ENCODE measurements at places on chromosomes 13 and 19. TPM values are rescaled to one million over a fixed set of nuclear protein-coding genes. Genes with fewer than 3 reads are reported as not detected.

- no peak for DNase-seq
Measured at GRCh38 chr19:17020823-17021222, 5.8 kb downstream of the CPAMD8 start.

DNA sequence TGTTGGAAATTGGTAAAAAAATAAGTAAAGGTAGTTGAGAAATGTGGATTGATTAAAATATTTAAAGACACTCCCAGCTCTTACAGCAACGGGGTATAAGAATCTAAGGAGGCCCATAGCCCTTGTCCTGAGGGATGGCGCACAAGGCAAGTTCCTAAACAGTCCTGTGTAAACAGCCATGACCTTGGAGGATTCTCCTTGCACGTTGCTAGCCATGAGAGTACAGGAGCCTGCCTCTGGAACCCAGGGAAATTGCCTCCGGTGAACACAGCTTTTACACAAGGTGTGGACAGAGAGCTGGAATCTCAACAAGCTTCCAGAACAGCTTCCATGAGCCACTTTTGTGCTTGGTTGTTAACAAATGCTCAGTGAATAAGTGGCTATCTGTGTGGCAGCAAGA, 378.2 kb downstream of the FOXO1 start:
- no peak for DNase-seq

DNA sequence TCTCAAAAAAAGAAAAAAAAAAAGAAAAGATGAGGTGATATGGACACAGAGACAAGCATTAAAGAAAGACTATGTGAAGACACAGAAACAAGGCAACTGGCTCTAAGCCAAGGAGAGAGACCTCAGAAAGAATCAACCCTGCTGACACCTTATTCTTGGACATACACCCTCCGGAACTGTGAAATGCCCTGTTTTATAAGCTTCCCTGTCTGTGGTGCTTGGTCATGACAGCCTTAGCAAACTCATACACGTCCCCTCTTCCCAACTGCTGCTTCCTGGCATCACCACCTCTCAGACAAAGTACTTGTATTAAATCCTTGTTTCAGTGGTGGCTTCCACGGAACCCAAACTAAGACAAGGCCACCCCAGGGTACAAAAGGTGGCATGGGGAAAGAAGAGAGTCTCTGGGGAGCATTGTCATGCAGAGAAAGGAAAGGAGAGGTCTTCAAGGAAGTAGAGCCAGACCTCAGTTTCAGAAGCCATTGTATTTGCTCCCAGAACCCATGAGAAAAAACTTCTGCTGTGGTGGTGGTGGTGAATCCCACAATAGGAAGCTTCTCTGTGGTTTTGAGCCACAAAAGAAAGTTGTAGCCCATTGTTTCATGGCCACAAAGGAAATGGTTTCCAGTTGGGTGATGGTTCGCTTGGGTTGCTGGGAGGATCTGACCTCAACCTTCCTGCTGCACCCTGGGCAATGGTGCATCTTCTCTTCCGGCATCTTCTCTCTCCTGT, 16.3 kb upstream of the TSPAN16 start:
- no peak for DNase-seq

Gene ZNF175
- 1.1 TPM for total RNA-seq

GRCh38 chr13:59501004-59501403, 662.7 kb downstream of the DIAPH3 start:
- DNase-seq: no peak

Gene ZMYM2
- 39.2 TPM for total RNA-seq

Gene RFPL4AL1
- total RNA-seq: not detected

Gene ODAD3
- total RNA-seq: not detected

- no peak for DNase-seq
Measured at GRCh38 chr19:18150776-18151624, 2.0 kb upstream of the PIK3R2 start.

DNA sequence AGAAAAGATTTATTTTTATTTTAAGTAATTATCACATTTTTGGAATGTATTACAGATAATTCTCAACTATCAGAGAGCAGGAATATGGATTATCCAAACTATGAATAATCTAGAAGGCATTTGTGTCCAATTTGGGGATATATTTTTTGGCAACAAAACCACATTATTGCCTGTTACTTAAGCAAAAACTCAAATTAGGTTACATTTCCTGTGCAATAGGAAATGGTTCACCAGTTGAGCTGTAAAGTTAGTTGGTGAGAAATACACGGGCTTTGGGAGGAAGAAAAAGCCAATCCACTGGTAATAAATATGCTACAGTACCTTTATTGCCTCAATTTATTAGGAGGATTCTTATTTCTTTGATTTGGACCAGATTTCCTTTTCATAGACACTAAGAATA, 1075.2 kb downstream of the PCDH9 start:
- no peak for DNase-seq

DNA sequence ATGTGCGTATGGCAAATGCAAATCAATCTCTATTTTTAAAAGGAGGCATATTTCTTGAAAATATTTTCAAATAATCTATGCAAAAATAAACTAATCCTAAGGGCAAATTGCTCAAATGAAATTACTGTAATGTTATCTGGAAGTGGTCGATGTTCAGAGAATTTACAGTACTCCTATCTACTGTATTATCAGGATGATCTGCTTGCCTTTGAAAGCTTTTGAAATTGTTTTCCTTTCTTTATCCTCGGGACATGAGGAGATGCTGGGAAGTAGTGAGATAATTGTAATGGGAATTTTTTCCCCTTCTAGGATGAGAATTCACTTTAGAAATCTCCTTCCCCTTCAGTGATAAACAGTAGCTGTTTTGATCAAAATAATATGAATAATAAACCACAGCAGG, 577.2 kb upstream of the MIR17HG start:
- no peak for DNase-seq

DNA sequence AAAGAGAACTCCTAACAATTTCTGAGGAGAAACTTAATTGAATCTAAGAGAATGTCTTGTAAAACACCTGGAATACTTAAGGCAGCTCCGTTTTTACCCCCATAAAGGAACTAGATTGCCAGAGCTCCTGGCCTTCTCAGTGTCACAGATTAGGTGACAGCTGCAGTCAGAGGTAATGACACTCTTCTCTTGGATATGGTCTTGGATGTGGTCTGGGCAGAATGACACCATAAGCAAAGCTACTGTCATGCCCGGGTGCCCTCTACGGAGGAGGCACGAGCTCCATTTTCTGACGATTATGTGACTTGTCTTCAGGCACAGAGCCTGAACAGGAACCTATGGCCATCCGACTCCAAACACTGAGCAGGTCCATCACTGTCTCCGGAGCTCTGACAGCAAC, 46.7 kb downstream of the STK24 start:
- DNase-seq: no peak

Gene MAP4K1
- total RNA-seq: 0.36 TPM

DNA sequence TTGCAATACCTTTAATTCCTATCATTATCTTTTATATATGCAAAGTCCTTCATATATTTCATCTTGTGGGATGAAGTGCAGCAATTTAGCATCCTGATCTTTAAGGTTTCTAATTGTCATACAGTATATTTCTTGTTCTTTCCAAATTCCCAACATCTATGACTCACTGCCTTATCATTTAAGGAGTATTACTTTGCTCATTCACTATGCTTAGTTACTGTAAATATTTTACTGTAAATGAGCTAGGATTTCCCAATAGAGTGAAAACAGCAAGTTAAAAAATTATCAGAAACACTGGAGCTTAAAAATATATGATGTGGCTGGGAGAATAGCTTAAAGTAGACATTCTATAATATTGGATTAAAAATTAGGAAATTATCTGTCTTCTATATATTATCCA, 69.9 kb downstream of the SLITRK6 start:
- no peak for DNase-seq

- peak; percentile 96 for DNase-seq
Measured at GRCh38 chr13:110507678-110508381, 53.7 kb downstream of the RAB20 start.

- DNase-seq: no peak
Measured at GRCh38 chr19:52520013-52520412, 7.5 kb upstream of the ZNF808 start.

DNA sequence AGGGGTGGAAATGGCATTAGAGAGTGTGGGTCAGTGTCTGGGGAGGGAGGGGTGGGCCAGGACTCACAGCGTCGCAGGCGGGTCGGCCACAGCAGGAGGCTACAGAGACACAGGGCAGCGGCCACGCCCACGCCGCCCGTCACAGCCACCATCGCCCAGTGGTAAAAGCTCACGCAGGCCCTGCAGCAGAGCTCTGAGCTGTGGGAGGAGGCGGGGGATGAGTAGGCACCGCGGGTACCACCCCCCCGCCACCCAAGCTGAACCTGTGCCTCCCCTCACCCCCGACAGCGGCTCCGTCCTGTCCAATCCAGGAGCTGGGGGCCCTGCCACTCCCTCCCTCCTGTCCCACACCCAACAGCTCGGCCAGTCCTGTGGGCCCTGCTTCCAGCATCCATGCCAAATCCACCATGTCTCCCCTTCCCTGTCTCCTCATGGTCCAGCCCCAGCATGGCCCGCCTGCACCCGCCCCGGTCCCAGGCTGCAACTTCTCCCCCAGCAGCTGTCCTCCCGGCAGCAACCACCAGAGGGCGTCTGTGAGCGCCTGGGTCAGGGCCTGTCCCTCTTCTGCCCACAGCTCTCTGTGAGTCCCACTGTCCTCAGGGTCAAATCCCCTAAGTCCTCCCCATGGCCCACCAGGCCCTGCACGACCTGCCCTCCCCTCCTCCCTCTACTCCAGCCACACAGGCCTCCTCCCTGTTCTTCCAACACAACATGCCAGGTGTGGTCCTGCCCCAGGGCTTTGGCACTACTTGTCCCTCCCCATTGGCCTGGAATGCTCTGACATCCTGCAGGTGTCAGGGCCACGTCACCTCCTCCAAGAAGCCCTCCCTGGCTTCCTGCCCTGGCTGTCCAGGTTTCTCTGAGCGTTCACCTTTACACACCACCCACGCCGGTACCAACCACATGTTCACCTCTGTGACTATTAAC, 6.0 kb downstream of the TEKTIP1 start:
- DNase-seq: peak; percentile 56

DNA sequence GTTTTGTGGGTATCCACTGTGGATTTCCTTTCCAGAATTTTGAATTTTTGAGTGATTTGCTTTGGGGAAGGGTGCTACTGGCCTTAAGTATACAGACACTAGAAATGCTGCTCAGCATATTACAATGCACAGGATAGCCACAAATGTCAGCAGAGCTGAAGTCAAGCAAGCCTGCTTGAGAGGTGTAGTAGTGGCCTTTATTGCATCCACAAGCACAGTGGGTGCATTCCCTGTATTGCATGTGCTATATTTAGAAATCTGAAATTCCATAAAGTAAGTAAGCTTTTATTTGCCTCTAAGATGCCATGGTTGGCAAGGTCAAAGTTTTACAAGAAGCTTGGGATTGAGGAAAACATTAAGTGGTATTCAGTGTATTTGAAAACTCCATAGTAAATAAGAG, 79.5 kb upstream of the ZNF91 start:
- DNase-seq: no peak

Gene TMEM255B
- 1.6 TPM for total RNA-seq

- peak; percentile 17 for DNase-seq
Measured at GRCh38 chr19:8988204-8988603, 22.0 kb downstream of the MUC16 start.

DNA sequence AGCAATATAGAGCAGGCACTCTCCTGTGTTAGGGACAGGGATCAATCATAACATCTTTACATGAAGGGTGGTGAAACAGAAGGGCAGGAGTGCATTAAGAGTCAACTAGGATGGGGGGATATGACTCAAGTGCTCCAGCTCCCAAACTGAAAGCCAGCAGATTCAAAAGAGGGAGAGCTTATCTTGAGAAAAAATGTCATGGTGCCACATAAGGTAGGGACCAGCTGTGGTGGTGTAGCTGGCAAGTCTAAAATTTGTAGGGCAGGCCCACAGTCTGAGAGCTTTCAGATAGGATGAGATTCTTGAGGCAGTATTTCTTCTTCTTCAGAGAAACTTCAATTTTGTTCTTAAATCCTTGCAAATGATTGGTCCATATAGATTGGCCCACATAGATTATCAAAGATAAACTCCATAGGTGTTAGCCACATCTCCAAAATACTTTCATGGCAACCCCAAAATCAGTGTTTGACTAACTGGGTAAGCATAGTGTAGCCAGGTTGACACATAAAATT, 19.1 kb downstream of the DNAJC15 start:
- no peak for DNase-seq

GRCh38 chr19:2791876-2792275, 6.6 kb downstream of the THOP1 start:
- no peak for DNase-seq

DNA sequence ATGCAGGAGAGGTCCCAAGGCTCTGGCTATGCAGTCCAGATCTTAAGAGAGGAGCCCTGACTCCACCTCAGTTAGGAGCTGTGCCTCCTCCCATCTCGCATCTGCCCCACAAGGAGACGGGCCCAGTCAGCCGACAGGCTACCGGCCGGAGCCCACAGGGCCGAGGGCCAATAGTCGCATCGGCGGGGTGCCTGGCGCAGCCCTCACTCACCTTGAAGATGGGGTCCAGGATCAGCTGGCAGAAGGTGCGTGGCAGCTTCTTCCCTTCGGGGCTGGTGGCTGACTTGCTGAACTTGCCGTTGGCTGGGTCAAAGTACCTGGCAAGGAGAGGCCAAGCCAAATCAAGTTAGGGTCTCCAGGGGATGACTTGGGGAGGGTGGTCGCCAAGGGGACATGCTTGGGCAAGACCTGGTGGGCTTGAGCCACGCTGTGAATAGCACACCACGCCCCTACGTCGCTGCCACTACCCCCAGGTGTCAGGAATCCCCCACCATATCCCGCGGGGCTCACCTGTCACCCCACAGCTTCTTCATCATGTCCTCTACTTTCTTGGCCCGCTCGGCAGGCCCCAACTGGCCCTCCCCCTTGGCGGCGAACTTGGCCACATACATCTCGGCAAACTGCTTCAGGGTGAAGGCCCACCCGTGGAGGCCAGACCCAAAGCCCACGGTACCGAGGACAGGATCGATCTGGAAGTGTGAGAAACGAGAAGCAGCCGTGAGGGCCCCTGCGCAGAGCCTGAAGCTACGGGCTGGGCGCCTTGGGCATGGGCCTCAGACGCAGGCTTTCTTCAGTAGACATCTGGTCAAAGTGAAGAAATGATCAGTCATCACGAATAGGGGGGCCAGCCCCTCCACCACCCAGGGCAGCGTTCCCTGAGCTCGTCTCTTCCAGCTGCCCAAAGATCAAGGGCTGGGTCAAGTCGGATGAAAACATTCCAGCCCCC, 3.3 kb downstream of the EEF2 start:
- DNase-seq: no peak

- DNase-seq: no peak
Measured at GRCh38 chr19:7088999-7089398, 19.5 kb downstream of the ZNF557 start.

GRCh38 chr19:7698583-7698982, 3.3 kb downstream of the FCER2 start:
- DNase-seq: no peak
